AG09319 (cell line): ENCODE measurements at places on chromosomes 1 and 21.

DNA sequence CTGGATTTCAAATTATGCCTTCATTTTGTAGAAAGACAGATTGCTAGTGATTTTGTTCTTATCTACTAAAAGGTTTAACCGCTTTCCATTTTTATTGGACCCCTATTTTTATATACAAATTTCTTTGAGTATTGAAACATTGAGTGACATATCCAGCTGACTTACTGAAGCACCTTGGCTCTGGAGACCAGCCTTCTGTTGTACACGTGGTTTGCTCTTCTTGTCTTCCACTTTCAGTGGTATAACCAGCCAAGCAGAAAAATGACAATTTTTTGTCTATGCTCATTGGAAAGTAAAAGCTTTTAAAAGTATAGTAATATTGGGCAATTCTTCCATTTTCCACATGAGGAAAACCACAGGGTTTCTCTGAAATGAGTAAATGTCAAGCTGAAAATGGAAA is 4.4 kb downstream of the F13B start:
- DNase-seq = no peak

- no peak for DNase-seq
These were observed 121.2 kb upstream of the ERG start for GRCh38 chr21:38619480-38619879.

GRCh38 chr1:30599721-30600120 is 123.7 kb downstream of the MATN1 start:
- no peak for DNase-seq

DNA sequence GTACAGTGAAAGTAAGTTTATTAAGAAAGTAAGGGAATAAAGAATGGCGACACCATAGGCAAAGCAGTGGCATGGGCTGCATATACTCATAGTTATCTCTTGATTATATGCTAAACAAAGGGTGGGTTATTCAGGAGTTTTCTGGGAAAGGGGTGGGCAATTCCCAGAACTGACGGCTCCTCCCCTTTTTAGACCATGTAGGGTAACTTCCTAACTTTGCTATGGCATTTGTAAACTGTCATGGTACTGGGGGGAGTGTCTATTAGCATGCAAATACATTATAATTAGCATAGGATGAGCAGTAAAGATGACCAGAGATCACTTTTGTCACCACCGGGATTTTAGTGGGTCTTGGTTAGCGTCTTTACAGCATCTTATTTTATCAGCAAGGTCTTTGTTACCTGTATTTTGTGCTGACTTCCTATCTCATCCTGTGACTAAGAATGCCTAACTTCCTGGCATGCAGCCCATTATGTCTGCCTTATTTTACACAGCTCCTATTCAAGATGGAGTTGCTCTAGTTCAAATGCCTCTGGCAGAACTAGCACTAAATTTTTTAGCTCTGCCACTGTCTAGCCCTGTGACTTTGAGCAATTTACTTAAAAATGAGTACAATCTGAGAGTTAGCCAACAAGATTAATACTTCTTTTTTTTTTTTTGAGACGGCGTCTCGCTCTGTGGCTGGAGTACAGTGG is 110.3 kb upstream of the PALMD start:
- DNase-seq = no peak

- DNase-seq = no peak
These were observed 50.1 kb downstream of the COQ8A start for GRCh38 chr1:226990133-226990716.

DNA sequence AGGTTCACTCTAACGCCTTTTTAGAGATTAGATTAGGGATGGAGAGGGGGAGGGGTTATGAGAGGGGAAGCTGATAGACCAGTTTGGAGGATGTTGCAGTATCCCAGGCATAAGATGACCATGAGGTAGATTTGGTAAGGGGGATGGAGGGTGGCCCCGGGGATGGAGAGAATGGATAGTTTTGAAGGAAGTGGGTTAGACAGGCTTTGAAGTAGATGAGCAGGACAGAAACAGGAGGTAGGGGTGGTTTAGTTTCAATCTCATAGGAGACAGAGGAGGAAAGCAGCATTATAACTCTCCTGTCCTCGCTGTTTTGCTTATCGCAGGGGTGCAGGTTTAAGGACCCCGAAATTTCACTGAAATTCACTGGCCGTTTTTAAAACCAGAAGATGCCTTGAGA is 11.8 kb downstream of the UBIAD1 start:
- DNase-seq = no peak

DNA sequence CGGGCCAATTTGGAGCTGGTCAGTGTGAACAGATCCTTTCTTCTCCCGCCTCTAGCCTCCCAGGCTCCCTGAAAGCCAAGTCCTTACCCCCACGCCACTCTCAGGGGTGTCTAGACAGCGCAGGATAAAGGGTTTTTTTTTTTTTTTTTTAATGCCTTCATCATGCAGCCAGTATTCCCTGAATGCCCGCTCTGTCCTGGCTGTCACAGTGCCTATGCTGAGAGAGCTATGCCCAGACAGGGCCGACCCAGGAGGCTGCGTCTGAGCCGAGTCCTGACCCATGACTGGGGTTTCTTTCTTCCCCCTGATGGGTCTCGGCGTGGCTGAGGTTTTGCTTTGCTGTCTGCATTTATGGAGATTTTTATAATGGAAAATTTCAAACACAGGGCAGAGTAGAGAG is 18.3 kb downstream of the SPSB1 start:
- DNase-seq = no peak

GRCh38 chr1:179776831-179777230 is 33.7 kb downstream of the FAM163A start:
- no peak for DNase-seq

- DNase-seq = no peak
These were observed 7.2 kb downstream of the PGLYRP4 start for GRCh38 chr1:153341431-153341934.

GRCh38 chr1:81412954-81413353 is 387.8 kb upstream of the ADGRL2 start:
- DNase-seq = no peak

GRCh38 chr1:8584316-8584715 is 233.1 kb downstream of the RERE start:
- DNase-seq = no peak

- no peak for DNase-seq
These were observed 1326.5 kb upstream of the B3GALT2 start for GRCh38 chr1:194512957-194513356.
